Activated T-helper 1 cell treated with anti-CD3 and anti-CD28 coated beads, Interleukin-2, amount 50 U/mL, for 16 hours (primary cell): ENCODE measurements at places on chromosomes 2 and 18.

DNA sequence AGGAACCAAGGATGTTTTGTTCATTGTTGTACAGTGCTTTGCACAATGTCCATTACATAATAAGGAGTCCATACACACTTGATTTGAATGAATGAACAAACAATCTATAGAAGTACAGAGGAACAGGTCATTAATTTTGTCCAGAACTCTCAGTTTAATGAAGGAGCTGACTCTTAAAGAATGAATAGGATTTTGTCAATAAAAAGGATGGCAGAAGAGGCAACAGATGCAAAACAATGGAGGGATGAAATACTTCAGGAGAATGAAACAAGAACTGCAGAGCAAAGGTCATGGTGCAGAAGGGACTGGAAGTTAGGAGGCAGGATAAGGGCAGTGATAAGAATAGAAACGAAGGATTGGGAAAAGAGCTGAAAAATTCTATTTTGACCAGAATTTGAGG is 28.7 kb upstream of the COL5A2 start:
- DNase-seq: no peak

DNA sequence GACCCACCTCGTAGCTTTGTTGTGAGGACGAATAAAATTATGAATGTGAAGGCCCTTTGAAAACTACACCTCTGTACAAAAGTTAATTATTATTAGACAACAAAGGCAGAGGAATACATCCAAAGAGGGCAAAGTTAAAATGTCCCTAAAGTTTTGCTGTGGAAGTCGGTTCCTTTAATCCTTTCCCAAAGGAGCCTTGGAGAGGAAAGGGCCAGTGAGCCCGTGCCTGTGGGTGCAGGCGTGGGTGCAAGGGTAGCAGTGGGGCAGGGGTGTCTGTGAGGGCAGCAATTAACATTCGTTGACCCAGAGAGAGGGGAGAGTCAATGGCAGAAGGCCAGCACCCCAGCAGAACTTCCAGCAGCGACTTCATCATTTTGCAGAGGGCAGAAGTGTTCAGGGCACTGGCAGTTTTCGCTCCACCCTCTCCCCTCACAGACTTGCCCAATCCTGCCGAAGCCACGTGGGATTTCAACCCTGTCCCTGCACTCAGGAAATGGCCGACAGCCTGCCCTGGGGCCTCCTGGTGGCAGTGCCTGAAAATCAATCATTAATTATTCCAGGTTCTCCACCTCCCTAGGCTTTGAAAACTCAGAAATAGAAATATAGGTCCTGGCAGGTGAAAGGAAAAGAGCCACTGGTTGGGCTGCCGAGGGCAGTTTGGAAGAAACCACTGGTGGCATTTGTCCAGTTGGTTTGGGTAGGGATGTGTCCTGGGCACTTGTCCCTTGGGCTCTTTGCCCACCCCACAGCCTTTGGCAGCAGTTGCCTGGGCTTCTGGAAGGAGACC is 4.2 kb upstream of the PAX8 start:
- no peak for DNase-seq

DNA sequence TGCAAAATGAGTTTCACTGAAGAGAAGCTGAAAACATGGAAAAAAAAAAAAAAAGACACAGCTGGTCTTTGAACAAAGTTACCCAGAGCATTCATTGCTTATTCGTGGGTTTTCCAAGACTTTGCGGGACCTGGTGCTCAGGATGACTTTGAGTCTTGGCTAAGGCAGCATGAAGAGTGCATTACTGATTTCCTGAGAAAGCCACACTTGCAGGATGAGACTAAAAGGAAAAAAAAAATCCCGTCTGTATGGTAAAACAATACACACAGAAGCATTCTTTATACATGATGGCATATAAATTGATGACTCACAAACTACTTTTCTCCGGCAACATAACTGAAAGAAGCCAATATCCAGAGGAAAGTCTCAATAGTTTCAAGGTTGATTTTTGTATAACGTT is 195.4 kb downstream of the SPP2 start:
- DNase-seq: no peak

GRCh38 chr2:21404137-21404536 is 280.4 kb downstream of the TDRD15 start:
- DNase-seq: no peak

- DNase-seq: no peak
Measured at GRCh38 chr18:68459968-68460367, 254.9 kb downstream of the TMX3 start.

GRCh38 chr18:49193897-49194296 is 243.1 kb upstream of the SMAD7 start:
- DNase-seq: no peak

- DNase-seq: no peak
Measured at GRCh38 chr18:70931942-70932814, 643.3 kb downstream of the SOCS6 start.

DNA sequence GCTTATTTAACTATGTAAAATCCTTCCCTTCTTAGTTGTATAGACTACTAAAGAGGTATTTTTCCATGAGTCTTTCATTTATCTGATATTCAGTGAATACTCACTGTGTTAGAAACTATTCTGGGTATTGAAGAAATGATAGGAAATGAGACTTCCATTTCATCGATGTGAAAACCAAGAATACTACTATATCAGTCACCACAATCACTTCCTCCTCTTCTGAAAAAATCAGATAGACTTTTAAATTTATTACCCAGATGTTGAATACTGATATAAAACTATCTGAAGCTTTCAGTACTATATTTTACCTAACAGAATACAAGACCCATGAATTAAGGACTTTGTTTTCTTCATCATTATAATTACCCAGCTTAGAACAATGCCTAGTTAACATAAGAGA is 1801.1 kb upstream of the CELF4 start:
- no peak for DNase-seq

DNA sequence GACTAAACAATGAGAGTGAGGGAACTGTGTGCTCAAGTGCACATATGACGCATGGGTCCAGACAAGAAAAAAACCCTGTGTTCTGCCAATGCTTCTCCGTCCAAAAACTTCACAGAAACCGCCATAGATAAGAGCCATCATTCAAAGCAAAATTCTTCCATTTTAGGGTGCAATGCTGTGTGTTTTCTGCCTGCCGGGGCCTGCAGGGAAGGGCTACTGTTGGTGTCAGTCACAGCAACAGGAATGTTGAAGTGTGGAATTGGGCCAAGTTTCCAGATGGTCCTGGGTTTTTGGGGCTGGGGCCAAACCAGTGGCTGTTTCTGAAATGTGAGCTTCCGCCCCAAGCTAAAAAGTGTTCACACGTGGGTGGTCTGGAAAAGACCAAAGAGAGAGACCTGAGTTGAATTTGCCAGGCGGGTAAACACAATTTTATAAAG is 677 bp upstream of the MC2R start:
- no peak for DNase-seq

GRCh38 chr2:231685349-231686191 is 22.8 kb upstream of the PTMA start:
- DNase-seq: no peak

DNA sequence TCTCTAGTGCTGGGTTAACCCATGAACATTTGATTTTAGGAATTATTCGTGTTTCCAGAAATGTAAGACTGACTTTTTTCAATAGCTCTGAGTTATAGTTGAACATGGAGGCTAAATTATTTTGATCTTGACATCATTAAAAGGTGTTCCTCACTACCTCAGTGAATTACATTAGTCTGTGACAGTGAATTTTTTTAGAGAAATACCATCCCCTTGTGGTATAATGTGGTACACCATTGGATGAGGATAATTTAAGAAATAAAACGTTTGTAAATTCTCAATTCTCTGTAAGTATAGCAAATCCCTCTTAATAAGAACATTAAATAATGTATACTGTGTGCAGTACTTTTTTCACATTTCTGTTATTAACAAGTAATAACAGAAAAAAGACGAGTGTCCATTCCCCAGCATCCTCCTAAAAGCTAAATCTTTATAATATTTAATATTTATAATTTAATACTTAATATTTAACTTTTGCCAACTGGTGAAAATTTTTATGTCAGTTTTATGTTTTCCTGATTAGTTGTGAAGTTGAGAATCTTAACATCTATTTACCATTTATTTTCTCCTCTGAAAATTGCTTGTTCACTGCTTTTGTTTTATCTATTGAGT is 70.3 kb upstream of the CWC22 start:
- DNase-seq: no peak

DNA sequence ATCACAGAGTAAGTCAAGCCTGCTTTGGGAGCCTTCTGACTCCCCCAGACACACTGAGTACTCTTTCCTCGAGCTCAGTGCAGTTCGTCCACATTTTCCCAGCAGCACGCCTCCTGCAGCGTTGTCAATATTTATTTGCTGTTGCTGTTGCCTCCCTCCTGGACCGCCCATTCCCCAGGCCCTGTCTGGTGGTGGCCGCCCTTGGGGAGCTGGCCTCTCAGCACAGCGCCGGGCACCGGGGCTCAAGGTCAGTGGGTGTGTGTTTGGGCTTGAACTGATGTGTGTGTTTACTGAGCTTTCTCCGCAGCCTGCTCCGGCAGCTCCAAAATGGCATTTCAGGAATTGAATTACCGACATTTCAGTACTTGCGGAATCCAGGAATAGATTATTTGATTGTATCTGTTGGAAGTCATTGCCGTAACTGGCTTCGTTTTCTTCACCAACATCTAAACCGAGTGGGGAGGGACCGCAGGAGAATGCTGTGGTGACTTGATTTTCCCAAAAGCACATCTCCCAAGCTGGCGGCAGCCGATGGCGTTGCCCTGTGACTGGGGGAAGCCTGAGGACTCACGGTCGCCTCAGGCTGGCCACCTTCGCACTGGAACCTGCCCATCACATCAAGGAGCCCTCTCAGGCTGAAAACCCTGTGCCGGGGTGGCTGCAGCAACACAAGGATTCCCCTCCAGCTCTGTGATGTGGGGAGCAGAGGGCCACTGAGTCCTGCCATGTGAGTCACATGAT is 66.0 kb downstream of the HPCAL1 start:
- no peak for DNase-seq

- no peak for DNase-seq
Measured at GRCh38 chr18:26017929-26018328, 72.5 kb downstream of the SS18 start.

DNA sequence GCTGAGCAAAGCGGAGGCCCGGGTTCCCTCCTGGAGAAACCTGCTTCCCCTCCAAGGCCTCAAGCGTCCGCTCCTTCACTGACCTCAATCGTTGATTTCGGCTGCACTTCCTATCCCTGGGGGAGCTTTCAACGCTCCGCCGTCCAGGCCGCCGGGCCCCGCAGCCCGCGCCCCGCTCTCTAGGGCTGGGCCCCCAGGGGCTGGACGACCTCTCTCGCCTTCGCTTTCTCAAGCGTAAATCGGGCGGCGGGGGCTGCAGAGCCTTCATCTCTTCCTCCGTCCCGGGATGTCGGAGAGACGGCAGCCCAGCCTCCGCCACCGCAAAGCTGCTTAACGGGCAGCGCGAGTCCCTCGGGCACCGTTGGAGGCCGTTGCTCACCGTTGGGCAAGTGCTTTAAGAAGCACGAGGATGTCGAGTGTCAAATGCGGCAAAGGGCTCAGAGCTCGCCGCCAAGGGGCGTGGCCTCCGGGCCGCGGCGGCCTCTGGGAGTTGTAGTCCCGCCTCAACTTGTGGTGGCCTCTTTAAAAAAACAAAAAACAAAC is 8.5 kb downstream of the HES6 start:
- DNase-seq: peak; percentile 69

- DNase-seq: no peak
Measured at GRCh38 chr2:148701039-148701438, 56.5 kb downstream of the EPC2 start.

DNA sequence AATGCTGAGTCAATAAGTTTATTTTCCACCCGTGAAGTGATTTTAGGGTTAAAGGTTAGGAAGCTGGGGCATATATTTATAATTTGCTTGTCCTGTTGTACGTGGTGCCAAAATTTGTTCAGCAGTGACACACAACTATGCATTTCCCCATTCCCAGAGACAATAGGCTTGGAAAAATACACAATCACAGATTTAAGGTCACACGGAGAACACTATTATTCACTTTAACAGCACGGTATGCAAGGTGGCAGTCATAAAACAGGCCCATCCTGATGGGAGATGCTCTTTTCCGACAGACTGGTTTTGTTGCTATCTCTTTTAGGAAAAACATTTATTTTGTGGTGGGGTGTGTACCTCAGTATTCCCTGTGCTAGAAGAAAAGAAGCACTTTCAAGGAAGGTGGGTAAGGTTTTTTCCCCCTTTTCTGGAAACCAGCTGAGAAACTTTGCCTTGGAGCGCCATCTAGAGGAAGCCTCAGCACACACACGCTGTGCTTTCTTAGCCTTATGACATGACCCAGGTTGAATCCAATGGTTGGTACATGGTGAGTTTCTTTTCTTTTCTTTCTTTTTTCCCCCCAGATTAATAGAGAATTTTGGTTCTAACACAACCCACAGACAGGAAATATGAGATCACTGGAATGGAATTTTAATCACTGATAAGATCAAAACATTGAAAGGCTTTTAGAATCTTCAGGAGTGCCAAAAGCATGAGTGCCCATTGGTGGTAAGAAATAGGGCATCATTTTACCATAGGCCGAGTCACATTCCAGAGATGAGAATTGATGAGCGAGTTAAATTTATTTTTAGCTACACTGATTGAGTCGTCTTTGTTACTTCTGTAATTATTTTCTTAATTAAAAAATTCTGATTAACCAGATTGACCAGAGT is 332.1 kb downstream of the AGPS start:
- peak; percentile 9 for DNase-seq

DNA sequence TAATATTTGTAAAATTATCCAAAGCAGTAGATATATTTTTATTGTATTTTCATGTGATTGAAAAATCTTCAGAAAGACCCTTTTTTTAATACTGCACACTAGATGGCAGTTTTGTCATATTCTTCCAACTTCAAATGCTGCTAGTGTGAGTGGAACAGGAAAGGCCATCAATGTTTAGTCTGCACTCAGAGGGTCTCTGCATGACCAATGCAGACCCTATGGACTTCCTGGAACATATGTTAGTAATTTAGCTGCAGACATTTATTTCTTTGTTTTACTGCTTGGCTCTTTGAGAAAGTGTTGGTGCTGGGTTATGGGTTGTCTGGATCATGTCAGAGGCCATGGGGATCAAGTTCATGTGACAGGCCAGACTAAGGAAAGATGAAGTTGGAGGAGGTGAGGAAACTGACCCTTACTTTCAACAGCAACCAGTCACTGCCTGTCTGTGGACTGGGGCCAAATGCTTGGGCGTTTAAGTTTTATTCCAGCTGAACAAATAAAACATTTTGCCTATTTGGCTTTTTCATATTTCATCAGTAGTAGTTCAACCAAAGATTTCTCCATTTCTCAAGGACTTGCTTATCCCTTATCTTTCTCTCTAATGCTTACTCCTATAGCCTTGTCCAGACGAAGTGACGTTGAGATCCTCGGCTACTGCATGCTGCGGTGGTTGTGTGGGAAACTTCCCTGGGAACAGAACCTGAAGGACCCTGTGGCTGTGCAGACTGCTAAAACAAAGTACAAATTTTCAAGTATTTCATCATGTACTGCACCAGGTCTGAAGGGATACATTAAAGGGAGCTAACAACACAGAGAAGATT is 84.8 kb downstream of the VRK2 start:
- DNase-seq: no peak

DNA sequence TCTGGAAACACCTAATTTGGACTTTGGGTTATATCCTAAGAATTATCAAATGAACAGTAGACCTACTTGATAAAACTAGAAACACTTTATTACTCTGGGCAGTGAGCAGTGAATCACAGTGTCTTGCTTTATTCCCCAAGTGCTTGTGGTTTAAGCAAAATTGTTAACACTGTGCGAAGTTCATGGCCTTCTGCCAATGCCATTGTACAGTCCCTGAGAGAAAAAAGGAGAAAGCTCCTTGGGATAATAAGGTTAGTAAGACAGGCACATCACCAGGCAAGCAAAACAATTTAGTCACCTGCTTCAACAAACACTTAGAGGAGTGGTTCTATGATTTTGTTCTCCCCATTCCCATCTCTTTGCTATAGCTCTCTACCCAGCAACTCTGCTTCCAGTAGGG is 39.8 kb downstream of the ADCYAP1 start:
- DNase-seq: no peak

GRCh38 chr2:191556463-191556862 is 121.5 kb upstream of the NABP1 start:
- DNase-seq: no peak
